ENCODE measurements at places on chromosomes 12 and 14.

- DNase-seq = no peak
These were observed 157.6 kb upstream of the VASH1 start for GRCh38 chr14:76603713-76604112.

DNA sequence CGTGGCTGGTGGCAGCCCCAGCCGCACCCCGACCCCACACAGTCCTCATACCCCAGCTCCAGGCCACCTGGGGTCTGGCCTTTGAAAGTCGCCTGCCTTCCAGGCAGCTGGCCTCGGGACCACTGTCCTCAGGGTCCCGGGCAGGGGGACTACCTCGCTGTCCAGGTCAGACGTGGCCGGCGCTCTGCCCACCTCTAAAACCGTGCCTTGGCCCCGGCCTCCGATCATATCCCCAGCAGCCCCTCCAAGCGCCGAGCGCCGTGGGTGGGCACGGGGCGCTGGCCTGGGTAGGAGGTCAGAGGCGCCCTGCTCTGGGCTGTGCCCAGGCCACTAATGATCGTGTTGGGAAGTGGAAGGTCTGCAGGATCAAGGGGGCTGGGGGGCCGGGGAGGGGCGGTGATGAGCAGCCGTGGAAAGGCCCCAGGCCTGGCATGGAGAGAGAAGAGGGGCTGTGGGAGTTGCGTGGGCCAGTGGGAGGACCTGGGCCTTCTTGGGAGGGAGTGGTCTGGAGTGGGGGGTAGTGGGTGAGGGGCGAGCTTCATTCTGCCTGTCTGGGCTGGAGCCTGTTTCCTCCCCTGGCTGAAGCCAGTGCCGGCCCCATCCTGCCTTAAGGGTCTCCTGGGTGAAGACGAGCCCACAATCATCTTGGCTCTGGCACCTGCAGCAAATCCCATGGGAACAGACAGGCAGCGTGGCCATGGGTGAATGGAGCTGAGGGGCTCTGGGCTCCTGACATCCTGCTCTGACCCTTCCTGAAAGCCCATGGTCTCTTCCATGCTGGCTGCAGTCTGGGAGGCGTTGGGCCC is 4.9 kb downstream of the TMEM121 start:
- no peak for DNase-seq

GRCh38 chr14:76761960-76762410 is 717 bp downstream of the VASH1 start:
- no peak for DNase-seq

- DNase-seq = no peak
These were observed 28.3 kb downstream of the ETV6 start for GRCh38 chr12:11677752-11678151.

GRCh38 chr12:23640754-23641153 is 308.7 kb downstream of the SOX5 start:
- peak; percentile 94 for DNase-seq

DNA sequence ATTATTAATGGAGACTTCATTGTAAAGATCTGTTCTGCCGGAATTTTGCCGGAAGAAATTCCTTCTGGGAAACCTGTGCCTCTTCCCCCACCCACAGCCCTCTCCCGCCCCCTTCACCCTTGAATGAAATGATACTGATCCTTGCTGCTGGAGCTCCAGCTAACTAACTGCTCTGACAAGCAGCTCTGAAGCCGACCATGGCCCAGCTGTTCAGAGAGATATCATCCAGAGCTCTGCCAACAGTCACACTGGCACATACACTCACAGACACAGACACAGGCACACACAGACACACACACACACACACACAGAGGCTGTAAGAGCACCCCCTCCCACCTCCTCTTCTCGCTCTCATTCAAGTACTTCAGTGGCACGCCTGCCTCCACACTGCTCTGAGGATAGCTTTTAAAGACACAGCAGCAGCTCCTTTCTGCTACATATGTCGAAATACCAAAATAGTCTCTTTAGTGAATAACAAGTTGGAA is 88.6 kb downstream of the R3HDM2 start:
- no peak for DNase-seq

DNA sequence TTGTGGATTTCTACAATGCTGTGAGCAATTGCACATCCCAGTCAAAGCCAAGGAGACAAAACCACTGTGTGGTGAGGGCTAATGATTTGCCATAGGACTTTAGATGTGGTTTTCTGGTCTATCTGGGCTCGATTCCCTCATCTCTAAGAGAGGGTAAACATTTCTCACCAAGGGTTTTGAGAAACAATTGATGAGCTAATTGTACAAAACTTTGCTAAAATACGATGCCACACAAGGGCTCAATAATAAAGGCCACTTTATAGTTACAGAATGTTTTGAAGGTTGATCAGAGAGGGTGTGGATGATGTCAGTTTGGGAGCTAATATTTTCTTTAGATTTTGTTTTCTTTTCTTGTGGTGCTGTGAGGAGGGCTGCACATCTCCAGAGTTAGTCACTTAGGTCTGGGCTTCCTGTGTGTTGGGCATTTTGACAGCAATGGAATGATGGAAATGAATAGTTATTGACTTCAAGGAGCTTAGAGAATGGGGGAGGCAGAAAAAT is 60.8 kb upstream of the SLC38A4 start:
- no peak for DNase-seq

DNA sequence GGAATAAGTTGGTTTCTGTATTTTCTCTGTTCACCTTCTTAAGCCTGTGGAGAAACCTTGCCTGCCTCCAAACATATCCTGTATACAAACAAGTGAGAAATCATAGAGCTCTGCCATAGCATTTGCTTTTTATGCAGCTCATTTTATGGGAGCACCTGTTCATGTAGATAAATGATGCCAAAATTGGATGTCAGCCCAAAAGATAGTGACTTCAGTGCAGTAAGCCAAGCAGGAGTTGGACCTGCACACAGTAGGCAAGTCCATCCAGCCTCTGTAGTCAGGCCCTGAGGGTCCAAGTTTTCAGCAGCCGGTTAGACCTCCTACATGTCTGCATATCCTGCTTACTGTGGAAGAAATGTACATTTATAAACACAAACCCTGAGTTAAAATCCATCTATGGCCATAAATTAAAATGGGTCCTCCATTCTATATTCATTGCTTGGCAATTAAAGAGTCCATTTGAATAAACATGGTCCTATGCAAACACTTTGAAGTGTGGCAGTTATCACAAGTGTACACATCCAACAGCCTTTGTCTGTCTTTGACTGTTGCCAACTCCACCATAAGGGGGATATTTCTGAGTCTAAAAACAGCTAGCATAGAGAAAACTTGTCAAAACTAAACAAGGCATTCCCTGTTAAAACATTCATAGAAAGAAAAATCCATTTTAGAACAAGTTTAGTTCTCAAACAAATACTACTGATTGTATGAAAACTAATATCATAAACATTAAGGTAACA is 847.8 kb downstream of the RPS29 start:
- DNase-seq = peak; percentile 99

DNA sequence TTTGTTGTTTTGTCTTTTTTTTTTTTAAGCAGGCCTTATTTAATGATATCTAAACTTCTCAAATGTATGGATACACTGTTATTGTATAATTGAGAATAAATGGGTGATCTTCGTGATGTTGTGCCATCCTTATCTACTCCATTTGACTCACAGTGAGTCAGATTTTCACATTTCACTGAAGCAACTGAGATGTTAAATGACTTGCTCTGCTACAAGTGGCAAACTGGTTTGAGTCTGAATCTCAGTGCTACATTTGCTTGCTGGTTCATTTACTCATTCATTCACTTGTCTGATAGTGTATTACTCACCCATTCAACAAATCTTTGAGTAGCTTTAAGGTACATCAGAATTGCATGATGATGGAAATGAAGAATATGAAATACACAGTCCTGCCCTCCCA is 2.6 kb downstream of the KIAA0586 start:
- no peak for DNase-seq

- DNase-seq = no peak
These were observed 7.4 kb downstream of the PRIMA1 start for GRCh38 chr14:93780813-93781400.

DNA sequence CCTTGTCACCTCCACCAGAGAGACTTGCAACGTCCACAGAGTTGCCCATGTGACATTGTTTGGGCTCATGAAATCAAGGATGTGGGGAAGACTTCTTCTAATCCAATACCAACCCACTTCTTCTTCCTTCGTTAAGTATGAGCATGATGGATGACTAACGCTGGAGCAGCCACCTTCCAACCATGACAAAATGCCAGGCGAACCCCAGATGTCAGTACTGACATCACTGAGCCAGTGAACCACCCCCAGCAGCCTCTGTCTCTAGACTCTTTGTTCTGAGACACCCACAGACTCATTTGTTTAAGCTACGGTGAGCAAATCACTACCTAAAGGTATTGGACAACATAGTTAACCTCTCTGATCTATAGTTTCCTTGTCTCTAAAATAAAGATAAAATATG is 123.7 kb downstream of the GRIN2B start:
- no peak for DNase-seq

GRCh38 chr14:104137297-104138097 is 890 bp upstream of the KIF26A start:
- DNase-seq = peak; percentile 61

DNA sequence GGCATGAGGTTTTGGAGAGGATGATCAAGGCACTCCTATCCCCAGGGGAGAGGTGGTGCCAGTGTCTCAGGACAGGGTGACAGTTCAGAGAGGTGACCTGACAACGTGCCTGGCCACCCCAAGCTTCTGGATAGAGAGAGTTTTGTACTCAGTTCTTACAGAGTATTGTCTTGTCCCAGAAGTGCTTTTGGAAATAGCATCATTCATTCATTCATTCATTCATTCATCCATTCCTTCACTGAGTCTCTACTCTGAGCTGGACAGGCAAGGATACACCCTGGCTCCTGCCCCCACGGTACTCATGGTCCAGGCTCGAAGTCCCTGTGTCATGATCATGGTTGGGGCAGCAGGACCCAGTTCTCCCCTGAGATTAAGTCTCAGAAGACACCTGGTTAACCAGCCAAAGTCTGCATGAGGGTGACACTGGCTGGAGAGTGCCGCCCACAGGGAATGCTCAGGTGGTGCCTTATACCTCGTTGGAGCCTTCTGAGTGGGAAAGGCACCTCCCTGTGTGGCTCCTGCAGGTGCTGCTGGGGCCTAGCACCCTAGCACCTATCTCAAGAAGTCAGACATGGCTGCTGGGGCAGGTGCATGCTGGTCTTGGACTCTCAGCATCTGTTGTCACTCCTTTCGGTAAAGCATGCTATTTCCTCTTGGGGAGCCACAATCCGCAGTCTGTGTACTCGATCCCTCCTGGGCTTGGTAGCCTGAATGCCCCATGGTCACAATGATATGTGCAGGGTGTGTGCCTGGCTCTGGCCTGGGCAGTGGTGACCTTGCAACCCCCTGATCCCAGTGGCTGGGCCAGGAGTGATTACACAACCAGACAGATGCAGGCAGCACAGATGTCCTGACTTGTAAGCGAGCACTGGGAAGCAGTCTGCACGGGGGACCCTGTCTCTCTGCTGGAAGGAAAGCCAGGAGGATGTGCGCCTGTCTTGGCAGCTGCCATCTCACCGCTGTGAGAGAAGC is 57.8 kb downstream of the C14orf132 start:
- no peak for DNase-seq

DNA sequence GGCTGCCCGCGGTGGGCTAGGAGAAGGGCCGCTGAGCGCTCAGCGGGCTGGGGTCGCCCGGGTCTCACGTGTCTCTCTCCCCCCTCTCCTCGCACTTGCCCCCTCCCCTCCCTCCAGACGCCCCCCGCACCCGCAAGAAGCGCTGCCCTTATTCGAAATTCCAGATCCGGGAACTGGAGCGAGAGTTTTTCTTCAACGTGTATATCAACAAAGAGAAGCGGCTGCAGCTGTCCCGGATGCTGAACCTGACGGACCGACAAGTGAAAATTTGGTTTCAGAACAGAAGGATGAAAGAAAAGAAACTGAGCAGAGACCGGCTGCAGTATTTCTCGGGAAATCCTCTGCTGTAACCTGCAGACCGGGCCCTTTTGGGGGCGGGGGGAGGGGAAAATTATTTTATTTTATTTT is 314 bp upstream of the HOTAIR start:
- DNase-seq = no peak

DNA sequence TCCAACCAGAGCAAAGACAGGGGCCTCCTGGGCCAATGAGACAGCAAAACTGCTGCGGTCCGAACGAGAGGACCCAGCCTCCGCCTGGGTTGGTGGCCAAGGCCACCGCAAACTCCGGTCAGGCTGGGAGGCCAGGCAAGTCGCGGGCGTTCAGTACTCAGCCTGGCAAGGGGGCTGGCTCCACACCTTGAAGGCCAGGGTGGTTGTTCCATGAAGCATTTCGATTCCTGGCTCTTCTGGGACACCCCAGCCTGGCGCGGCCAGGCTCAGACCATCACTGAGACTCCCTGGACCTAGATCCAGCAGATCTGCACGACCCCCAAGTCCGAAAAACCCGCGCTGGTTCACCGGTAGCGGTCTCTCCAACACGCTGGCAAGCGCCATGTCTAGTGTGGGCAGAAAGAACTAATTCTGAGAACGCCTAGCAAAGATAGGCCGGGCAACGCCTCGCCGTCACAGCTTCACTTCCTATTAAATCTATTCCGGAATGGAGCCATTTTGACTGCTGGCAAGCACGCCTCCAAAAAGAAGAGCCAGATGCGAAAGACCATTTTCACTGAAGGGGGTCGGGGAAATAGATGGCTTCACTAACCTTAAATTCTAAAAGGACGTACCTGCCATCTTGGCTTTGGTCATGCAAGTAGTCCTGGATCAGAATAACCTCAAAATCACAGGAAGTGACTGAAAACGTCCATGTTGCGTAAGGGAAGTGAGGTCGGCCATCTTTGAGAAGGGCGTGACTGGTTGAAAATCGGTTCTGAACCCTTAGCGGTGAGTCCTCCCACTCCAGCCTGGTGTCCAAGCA is at the start of gene PSMB5:
TSS of gene PSMB5 (minus strand) at position 403 of the 805 bp plus-strand sequence. CDS start at position 384, 19 bp downstream.
- no peak for DNase-seq

GRCh38 chr12:94046626-94047410 is 101.6 kb upstream of the PLXNC1 start:
- no peak for DNase-seq

- DNase-seq = no peak
These were observed 86.3 kb upstream of the RASSF8 start for GRCh38 chr12:25872137-25872536.

GRCh38 chr12:124130691-124131591 is 157.9 kb downstream of the ZNF664 start:
- DNase-seq = no peak

DNA sequence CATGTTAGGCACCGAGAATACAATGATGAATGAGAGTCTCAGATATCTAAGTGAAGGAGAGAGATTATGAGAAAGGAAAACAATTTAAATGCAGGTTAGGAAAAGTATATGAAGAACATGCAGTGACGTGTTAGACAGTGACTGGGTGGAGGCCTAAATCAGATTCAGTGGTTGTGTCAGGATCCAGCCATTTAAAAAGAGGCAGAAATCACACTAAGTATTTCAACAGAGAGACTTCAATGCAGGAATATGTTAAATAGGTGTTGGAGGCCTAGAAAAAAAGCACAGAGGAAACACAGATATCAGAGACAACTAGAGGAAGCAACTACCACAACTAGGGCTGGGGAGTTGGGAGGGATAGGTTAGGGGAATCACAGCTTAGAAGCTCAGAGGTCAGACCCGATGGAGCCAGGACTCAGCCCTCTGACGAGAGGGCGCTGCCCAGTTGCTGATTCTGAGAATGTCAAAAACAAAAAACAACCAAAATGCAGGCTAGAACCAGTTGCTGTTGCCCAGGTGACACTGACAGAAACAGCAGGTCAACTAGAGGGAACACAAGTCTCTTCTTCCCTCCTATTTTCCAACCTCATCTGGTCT is 3.0 kb upstream of the GARIN2 start:
- DNase-seq = no peak

- no peak for DNase-seq
These were observed 83.3 kb downstream of the PRKCH start for GRCh38 chr14:61404637-61405036.

GRCh38 chr14:34461334-34462131 is 507 bp downstream of the SPTSSA start:
- DNase-seq = peak; percentile 53

- peak; percentile 81 for DNase-seq
These were observed 64.1 kb downstream of the E2F7 start for GRCh38 chr12:77001276-77001675.
